ENCODE measurements at places on chromosomes 1 and 21.

DNA sequence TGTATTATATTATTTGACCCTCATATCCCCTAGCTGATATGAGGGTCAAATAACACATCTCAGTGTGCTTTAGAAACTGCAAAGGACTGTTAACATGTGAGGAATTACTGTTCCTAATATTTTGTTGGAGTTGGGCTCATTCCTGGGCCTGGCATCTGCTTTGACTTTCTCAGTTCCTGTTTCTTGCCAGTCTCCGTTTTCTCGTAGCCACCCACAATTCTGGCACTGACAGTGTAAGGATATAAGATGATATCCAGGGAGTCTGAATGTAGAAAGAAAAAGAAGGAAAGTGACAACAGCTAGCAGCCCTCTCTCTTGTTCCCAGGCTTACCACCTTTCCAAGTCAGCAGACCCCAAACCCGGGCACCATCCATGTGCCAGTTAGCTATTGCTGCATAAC, 54.4 kb upstream of the SCMH1 start:
- DNase-seq, result no peak

GRCh38 chr1:19800076-19800804, 524 bp upstream of the TMCO4 start:
- DNase-seq, result peak; percentile 30

GRCh38 chr1:1022302-1023009, 2.5 kb downstream of the AGRN start:
- DNase-seq, result no peak

- DNase-seq, result no peak
These were observed 49.0 kb upstream of the VAMP3 start for GRCh38 chr1:7721940-7722669.

DNA sequence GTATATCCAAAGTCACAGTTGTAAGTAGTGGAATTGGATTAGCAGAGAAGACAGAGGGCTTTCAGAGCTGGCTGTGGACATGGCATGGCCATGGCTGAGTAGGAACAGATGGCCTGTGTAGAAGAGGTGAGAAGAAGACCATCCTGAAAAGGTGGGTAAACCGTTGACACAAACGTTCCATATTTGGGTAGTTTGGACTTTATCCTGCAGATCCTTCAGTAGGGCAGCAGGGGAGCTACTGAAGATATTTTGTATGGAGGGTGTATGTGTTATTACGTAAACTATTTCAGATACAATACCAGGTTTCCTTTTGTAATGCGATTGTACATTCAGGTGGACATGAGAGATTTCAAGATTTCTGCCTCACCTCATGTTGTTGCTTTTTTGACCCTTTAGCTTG, 1.6 kb downstream of the UTP11 start:
- DNase-seq, result no peak

DNA sequence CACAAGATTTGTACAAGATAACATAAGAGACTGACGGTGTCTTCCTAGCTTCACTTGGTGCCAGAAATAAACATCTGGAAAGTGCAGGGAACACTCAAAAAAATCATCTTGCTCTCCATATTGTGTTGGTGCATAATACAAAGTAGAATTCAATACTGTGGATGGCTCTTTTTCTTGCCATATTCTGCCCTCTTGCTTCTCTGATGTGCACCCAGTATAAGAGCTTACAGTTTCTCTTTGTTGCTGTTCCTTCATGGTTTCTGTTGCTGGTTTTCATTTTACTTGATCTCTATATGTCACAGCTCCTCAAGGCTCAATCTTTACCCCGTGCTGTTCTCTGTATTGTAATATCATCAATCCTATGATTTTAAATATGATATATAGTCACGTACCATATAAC, 528.5 kb upstream of the ZP4 start:
- DNase-seq, result no peak
